ENCODE measurements at places on chromosomes 3 and 15. TPM values are rescaled to one million over a fixed set of nuclear protein-coding genes. Genes with fewer than 3 reads are reported as not detected.
A peak's percentile ranks its signal among the peaks of the same experiment; 100 is the strongest.

- H3K4me1 ChIP-seq = peaks cover 10% of the 10 kb centered on the region
- H3K4me3 ChIP-seq = peak overlapping the region; percentile 12
- peak; percentile 75 for DNase-seq
- peak overlapping the region; percentile 70 for H3K27ac ChIP-seq
- no peaks in the 10 kb centered on the region for H3K36me3 ChIP-seq
- no peaks in the 10 kb centered on the region for H3K27me3 ChIP-seq
Measured at GRCh38 chr3:11764931-11765363, 81.7 kb downstream of the TAMM41 start.

GRCh38 chr3:40265181-40265580 lies 44.3 kb upstream of the EIF1B start:
- DNase-seq = no peak
- no peaks in the 10 kb centered on the region for H3K36me3 ChIP-seq
- H3K27me3 ChIP-seq = peaks cover 4% of the 10 kb centered on the region
- H3K27ac ChIP-seq = no peak overlapping the region
- no peaks in the 10 kb centered on the region for H3K4me1 ChIP-seq

GRCh38 chr15:55168350-55168974 lies 28.3 kb downstream of the RSL24D1 start:
- no peaks in the 10 kb centered on the region for H3K36me3 ChIP-seq
- no peak overlapping the region for H3K27ac ChIP-seq
- no peaks in the 10 kb centered on the region for H3K27me3 ChIP-seq
- H3K4me3 ChIP-seq = no peak overlapping the region

GRCh38 chr3:184145111-184145524 lies 10.0 kb downstream of the EIF2B5 start:
- peaks cover 2% of the 10 kb centered on the region for H3K4me1 ChIP-seq
- no peak overlapping the region for H3K4me3 ChIP-seq
- no peak overlapping the region for H3K27ac ChIP-seq
- peaks cover 52% of the 10 kb centered on the region for H3K36me3 ChIP-seq
- H3K27me3 ChIP-seq = no peaks in the 10 kb centered on the region

DNA sequence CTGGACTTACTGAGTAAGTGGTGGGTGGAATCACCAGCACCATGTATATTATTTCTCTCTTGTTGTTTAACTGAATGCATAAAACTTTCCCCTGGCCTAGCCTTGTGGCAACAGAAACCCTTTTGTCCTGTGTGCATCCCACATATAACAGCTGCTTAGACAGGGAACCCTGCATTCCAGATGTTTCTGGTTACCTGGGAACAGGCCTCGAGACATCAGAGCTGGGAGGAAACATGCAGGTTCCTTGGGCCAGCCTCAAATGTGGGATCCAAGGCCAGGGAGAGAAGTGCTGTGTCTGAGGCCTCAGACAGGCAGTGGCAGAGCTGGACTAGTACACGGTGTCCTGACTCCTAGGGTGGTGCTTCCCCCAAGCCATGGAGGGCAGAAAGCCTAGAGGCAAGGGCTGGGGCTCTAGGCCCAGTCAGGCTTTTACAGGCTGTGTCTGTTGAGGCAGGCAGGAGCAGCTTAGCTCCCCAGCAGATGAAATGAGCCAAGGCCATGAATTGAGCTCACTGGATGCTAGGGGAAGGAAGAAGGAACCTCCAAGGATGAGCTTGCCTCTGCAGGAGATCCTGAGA lies 57.7 kb downstream of the ITGA11 start:
- DNase-seq = no peak
- H3K36me3 ChIP-seq = no peaks in the 10 kb centered on the region
- no peak overlapping the region for H3K27ac ChIP-seq
- peaks cover 7% of the 10 kb centered on the region for H3K4me1 ChIP-seq
- no peak overlapping the region for H3K4me3 ChIP-seq

DNA sequence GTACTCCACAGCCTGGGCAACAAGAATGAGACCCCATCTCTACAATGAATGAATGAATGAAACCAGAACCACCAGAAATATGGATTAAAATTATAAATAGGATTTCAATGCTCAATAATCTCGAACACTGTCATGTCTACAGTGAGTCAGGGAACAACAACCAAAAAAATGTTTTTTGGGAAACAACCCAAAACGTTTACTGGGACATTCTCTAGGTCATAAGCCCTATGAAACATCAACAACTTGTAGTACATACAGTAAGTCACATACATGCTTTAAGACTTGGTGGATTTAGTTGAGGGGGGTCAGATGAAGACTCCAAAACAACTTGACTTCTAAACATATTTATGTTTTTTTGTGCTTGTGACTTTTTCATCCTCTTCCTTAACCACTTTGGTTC lies 511.2 kb downstream of the FOXP1 start:
- H3K27ac ChIP-seq = no peak overlapping the region
- peaks cover 56% of the 10 kb centered on the region for H3K4me1 ChIP-seq
- no peak overlapping the region for H3K4me3 ChIP-seq
- no peak for DNase-seq

DNA sequence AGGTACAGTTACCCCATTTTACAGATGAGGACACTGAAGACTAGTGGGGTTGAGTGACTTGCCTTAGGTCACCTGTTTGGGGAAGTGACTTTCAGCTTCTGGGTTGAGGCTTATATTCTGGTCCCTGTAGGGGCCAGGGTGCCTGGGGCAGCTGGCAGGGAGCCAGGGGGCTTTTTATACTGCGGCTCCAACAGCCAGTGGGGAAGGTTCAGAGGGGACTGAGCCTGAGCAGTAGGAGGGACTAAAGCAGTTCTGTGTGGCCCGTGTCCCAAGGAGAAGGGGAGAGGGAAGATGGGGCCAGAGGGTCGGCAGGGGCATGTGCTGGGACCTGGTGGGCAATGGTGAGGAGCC lies 37.7 kb downstream of the SLC6A6 start:
- no peak for DNase-seq
- H3K36me3 ChIP-seq = peaks cover 15% of the 10 kb centered on the region
- H3K4me1 ChIP-seq = peaks cover 21% of the 10 kb centered on the region
- no peaks in the 10 kb centered on the region for H3K27me3 ChIP-seq
- H3K4me3 ChIP-seq = no peak overlapping the region

DNA sequence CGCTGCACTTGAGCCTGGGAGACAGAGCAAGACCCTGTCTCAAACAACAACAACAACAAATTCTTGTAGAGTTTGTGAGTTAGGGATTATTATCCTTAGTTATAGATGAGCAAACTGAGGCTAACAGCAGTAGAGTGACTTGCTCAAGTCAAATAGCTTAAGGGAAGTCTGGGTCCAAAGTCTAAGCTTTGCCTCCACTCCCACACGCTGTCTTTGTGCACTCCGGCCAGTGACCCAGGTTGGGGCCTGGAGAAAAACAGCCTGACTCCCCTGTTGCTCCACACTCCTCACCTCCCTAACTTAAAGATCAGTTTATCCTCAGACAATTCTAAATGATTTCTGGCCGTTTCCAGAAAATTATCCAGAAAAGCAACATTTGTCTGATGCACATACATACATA lies 9.2 kb upstream of the SIN3A start:
- no peak for DNase-seq
- peaks cover 7% of the 10 kb centered on the region for H3K36me3 ChIP-seq
- H3K4me1 ChIP-seq = peaks cover 12% of the 10 kb centered on the region
- H3K27ac ChIP-seq = no peak overlapping the region
- no peaks in the 10 kb centered on the region for H3K27me3 ChIP-seq
- H3K4me3 ChIP-seq = no peak overlapping the region

GRCh38 chr3:53255423-53255774 lies 423 bp downstream of the TKT start:
- H3K36me3 ChIP-seq = peaks cover 26% of the 10 kb centered on the region
- peaks cover 2% of the 10 kb centered on the region for H3K27me3 ChIP-seq
- H3K27ac ChIP-seq = peak overlapping the region; percentile 93
- H3K4me1 ChIP-seq = peaks cover 33% of the 10 kb centered on the region
- peak overlapping the region; percentile 98 for H3K4me3 ChIP-seq
- DNase-seq = peak; percentile 86

DNA sequence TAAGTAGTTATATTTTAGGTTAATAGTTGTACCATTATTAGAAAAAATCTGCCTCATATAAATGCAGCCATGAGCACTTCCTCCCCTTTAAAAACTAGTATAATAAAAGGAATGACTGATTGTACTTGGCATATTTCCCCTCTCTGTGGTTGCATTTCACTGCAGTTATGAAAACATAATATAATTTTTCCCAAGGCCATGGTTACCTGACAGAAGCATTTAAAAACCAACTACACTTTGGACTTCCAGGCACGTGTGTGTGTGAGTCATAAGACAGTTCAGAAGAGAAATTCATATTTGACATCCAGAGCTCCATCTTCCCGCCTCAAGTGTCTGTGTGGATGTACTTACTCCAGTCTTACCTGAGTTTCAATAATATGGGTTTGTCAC lies 828.2 kb upstream of the CFAP20DC start:
- peaks cover 26% of the 10 kb centered on the region for H3K4me1 ChIP-seq
- H3K27ac ChIP-seq = no peak overlapping the region
- DNase-seq = no peak
- H3K4me3 ChIP-seq = no peak overlapping the region

- H3K27me3 ChIP-seq = no peaks in the 10 kb centered on the region
- no peaks in the 10 kb centered on the region for H3K4me1 ChIP-seq
- no peak for DNase-seq
- H3K4me3 ChIP-seq = no peak overlapping the region
Measured at GRCh38 chr3:20322085-20322484, 136.1 kb upstream of the SGO1 start.

DNA sequence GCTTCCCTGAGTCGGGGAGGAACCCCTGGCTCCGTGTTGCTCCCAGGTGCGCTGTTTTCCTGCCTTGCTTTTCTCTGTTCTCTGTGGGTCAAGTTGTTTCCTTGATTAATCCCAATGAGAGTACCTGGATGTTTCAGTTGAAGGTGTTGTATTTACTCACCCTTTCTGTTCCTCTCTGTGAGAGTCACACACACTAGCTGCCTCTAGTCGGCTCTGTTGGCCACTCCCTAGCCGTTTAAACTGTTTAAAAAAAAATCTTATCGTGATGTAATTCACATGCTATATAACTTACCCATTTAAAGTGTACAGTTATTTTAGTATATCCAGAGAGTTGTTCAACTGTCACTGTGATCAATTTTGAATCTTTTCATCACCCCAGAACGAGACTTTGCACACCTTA lies 74.0 kb downstream of the AKAP13 start:
- peaks cover 18% of the 10 kb centered on the region for H3K36me3 ChIP-seq
- DNase-seq = no peak
- no peak overlapping the region for H3K4me3 ChIP-seq
- H3K27ac ChIP-seq = no peak overlapping the region
- H3K4me1 ChIP-seq = peaks cover 9% of the 10 kb centered on the region

DNA sequence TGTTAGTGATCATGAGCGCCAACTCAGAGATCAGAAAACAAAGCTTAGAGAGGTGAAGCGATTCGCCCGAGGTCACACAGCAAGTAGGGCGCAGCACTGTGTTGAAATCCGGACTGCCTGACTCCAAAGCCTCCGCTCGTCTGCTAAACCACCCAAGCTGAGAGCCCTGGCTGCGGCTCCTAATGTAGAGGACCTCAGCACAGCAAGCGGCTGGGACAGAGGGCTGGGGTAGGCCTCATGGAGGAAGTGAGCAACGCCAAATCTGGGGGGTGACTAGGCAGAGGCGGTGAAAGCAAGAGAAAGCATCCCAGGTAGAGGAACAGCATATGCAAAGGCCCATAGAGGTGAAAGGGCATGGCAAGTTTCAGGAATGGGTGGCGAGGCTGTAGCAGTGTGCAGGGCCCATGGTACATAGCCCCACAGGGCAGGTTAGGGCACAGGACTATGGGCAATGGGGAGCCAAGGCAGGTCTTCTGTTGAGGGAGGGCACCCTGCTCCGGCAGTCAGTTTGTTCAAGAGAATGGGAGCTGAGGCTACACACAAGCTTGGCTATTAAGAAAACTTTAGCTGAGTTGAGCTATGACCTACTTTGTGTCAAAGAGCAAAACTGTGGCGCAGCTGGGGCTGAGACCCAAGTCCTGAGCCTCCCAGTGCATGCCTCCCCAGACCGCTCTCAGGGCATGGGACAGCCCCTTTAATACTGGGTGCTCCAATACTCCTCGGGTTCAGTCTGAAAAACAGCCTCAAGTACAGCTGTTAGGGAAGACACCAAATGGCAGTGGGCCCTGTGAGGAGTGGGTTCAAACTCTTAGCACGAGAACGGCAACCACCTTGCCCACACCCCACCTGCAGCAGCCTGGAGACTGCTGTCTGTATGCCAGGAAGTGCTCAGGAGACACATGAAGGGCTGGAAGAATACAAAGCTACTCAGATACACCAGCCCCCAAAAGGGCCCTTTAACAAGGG lies 988 bp upstream of the CFAP92 start:
- H3K27ac ChIP-seq = no peak overlapping the region
- DNase-seq = no peak
- peak overlapping the region; percentile 74 for H3K4me3 ChIP-seq

DNA sequence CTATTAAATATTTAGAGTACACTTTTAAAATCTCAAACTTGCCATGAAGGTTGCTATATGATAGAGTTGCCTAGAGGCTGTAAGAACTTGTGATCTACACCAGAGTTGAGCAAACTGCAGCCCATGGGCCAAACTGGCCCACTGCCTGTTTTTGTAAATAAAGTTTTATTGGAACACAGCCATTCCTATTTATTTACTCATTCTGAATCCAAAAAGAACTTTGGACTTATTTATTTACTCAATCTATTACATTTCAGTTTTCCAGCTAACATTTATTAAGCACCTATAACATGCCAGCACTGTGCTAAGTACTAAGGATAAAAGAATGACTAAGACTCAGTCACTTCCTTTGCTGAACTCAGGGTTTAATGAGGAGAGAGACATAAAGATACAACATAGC lies 403.6 kb downstream of the ERC2 start:
- H3K4me1 ChIP-seq = no peaks in the 10 kb centered on the region
- DNase-seq = no peak
- H3K36me3 ChIP-seq = no peaks in the 10 kb centered on the region
- no peaks in the 10 kb centered on the region for H3K27me3 ChIP-seq
- H3K27ac ChIP-seq = no peak overlapping the region

DNA sequence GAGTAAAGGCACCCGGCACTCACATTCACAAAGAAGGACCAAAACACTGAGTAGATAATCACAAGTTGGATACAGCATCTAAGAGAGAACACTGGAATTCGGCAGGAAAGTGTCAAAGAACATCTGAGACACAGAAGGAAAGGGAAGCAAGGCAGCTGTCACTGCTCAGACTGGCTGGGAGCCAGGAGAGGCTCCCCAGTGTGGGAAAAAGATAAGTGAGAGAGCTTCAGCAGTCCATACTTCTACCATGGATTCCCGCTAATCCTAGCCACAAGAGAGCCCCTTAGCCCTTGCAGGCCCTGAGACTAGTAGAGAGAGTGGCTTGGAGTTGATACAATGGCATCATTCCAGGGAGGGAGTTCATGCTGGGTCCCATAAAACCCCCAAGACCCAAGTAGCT lies 36.7 kb upstream of the CP start:
- peaks cover 22% of the 10 kb centered on the region for H3K27me3 ChIP-seq
- H3K4me3 ChIP-seq = no peak overlapping the region
- no peak for DNase-seq
- H3K27ac ChIP-seq = no peak overlapping the region
- H3K36me3 ChIP-seq = no peaks in the 10 kb centered on the region

GRCh38 chr15:72222393-72222792 lies 8.6 kb downstream of the PKM start:
- H3K27ac ChIP-seq = peak overlapping the region; percentile 61
- peaks cover 87% of the 10 kb centered on the region for H3K36me3 ChIP-seq
- DNase-seq = no peak

Gene FAM227B
- 2.7 TPM for total RNA-seq

Gene ERICH6
- total RNA-seq = not detected

Gene STAB1
- total RNA-seq = 0.07 TPM
